ENCODE measurements at places on chromosomes 12 and 14.

DNA sequence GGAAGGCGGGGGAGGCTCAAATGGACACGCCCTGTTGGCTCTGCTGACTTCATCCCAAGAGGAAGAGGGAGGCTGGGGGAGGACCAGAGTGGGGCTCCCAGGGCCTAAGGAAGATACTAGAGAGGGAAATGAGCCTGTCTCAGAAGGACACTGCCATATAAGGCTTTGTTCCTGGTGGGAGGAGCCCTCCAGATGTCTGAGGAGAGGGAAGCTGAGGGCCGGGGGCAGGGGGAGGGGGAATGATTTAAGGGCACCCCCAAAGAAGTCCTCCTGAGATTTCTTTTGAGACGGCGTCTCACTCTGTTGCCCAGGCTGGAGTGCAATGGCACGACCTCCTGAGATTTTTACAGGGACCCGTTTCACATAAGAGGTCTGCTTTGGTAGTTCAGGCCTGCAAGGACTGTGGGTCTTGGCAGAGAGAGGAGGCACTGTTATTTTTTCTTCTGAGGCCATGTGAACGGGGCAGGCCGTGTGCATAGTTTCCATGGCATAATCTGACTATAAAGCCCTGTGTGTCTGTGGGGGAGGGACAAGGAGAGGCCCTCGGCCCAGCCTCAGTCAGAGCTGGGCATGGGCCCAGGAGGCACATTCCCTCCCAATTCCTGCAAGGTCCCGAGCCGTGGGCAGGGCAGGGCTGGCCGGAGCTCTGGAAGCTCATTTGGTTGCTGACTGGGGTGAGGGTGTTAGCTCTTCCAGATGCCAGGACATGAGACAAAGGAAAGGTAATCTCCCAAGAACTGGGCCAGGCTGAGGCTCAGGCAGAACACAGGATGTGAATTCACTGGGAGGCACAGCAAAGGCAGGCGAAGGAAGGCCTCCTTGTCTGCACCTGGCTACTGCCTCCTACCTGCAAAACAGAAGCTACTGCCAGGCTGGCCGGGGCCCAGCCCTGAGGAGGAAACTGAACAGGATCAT is 22.2 kb upstream of the PLEKHG3 start:
- DNase-seq: no peak

GRCh38 chr12:79549531-79550271 is 141.1 kb downstream of the PAWR start:
- DNase-seq: no peak

GRCh38 chr12:101599311-101599710 is 4.5 kb downstream of the MYBPC1 start:
- no peak for DNase-seq

- peak; percentile 77 for DNase-seq
Measured at GRCh38 chr14:68911594-68912227, 67.4 kb downstream of the ACTN1 start.

DNA sequence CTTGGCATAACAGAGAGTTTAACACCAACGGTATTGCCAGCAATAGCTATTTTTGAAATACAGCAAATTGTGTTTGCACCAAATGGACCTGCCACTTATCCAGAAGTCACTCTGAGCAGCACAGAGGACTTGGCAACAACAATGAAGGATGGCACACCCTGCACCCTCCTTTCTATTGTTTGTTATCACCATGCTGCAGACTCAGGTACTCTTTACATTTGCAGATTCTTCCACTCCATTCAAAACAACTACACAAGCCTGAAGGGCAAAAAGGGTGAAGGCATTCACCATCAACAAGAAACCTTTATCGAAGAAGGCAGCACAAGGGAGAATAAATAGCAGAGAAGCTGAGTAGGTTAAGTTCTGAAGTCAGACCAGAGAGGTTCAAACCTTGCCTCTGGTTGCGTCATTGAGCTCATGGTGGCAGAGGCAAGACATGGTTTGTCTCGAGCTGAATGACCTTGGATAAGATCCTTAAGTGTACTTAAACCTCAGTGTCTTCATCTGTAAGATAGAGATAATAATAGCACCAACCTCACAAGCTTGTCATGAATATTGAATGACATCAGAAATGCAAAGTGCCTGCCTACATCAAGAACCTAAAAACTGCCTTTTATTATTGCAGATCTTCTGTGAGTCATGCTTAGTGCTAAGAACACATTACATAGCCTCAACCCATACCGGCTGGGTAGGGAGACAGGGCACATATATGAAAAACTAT is 1.4 kb upstream of the ACSM4 start:
- DNase-seq: peak; percentile 88

GRCh38 chr14:79383475-79383874 is 827.8 kb downstream of the DIO2 start:
- no peak for DNase-seq

DNA sequence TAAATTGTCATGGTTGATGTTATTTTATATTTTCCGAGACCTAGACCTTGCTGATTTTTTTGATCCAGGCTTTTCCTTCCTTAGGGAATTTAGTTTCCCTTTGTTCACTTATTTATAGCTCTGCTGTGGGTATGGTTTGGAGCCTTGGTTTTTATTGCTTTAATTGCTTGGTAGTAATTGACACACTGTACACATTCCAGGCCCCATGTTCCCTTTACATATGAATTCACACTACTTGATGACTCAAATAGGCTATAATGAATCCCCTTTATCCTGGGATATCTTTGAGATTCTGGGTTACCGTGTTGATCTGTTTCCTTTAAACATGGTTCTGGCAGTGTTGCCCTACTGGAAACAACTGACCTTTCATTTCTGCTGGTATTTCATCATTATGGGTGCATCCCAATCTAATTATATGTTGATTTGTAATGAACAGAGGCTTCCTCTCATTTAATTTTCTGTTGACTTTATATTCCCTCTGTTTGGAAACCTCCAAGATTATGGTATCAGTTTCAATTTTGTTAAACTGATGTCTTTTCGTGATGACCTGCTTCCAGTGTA is 424.0 kb downstream of the RAD51B start:
- no peak for DNase-seq

DNA sequence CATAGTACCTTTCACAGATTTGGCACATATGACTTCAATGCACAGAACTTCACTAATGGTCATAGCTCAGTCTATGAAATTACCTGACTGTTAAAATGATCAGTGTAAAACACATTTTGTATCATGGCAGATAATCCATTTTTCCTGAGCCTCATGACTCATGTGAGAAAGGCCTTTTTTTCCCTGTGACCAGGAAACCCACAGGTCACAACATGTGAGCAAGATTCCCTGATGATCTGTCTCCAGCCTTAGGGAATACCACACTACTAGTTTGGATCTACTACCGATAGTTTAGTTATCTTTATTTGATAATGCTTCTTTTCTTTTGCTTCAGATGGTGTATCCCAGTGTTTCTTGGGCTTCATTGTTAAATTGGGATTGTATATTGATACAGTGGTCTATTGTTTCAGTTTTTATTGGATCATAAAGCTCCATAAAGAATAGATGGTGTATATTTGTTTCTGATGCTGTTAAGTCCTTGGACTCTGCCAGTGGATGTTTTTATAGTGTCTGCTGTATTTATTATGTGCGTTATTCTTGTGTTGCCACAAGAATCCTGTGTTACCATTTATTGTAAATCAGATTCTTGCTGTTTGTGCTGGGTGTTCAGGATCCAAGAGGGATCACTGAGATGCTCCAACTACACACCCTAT is 248.7 kb upstream of the PELI2 start:
- DNase-seq: no peak

- no peak for DNase-seq
Measured at GRCh38 chr12:67721248-67721647, 72.7 kb downstream of the DYRK2 start.

GRCh38 chr12:118269806-118270205 is 102.9 kb downstream of the TAOK3 start:
- DNase-seq: peak; percentile 1

DNA sequence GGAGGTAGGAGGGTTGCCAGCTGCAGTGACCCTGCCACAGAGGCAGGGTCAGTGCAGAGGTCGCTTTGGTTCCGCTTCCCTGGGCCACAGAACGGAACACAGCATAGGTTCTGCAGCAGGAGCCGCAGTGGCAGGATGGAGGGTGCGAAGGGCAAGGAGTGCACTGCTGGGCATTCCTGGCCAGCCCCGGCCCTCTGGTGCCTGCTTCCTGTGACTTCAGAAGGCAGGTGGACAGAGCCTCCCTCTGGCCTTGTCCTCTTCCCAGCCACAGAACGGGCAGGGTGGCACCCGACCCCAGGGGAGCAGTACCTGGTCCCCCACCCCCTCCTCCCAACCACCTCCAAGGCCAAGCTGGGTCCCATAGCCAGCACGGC is 37.7 kb downstream of the SLC8B1 start:
- no peak for DNase-seq

DNA sequence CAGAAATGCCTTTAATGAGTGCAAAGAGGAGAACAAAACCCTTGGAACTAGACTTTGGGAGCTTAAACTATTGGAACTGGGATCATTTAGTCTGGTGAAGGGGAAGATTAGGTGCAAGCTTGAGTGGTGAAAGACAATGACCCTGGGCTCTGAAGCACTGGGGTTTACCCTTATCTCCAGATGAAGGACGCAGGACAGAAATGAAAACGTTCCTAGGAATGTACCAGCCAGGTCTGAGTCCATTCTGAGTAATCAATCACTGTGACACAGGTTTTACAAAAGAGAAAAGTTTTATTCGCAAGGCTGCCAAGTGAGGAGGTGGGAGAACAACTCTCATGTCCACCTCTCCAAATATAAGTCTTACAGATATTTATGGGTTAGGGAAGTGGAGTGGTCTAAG is 249.1 kb downstream of the LRIG3 start:
- no peak for DNase-seq

- DNase-seq: no peak
Measured at GRCh38 chr12:54060975-54061778, 7.5 kb downstream of the HOXC4 start.

DNA sequence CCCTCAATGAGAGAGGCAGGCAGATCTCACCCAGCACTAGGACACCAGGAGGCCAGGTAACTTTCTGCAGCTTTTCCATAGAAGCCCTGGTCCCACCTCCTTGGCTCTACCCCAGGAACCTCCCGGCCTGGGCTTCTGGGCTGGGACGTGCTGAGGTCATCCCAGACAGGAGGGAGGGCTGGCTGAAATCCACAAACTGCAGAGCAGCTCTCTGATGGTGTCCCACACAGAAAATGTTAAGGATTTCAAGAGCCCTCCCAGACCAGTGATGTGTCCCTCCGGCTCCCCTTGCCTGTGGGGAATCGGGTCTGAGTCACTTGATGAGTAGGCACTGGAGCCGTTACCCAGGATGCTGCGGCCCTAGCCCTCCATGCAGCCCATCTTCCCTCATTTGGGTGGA is 124.1 kb downstream of the ESRRB start:
- no peak for DNase-seq

DNA sequence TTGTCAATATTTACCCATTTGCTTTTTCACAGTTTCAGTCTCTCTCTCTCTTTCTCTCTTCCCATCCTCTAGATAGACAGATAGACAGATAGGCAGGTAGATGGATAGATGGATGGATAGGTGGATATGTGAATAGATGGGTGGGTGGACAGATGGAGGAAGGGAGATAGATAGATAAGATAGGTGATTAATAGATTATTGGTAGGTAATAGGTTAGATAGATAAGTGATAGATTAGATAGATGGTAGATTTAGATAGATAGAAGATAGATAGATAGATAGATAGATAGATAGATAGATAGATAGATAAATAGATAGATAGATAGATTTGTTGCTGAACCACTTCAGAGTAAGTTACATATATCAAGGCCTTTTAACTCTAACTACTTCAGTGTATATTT is 148.2 kb downstream of the SLC15A4 start:
- no peak for DNase-seq

DNA sequence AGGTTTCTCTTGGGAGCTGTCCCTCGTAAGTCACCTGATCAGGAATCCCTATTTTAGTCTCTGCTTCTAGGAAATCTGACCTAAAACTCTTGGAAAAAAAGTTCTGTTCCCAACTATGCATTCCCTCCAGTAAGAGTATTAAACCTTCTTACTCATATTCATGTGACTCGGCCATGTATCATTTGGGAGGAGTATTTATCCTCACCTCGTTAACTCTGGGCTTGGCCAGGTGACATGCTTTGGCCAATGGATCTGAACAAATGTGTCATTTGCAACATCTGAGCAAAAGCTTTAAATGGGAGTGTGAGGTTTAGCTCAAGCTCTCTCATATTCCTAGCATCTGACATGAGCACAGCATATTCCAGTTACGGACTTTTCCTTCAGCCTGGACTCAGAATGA is 226.8 kb downstream of the NUAK1 start:
- DNase-seq: no peak

DNA sequence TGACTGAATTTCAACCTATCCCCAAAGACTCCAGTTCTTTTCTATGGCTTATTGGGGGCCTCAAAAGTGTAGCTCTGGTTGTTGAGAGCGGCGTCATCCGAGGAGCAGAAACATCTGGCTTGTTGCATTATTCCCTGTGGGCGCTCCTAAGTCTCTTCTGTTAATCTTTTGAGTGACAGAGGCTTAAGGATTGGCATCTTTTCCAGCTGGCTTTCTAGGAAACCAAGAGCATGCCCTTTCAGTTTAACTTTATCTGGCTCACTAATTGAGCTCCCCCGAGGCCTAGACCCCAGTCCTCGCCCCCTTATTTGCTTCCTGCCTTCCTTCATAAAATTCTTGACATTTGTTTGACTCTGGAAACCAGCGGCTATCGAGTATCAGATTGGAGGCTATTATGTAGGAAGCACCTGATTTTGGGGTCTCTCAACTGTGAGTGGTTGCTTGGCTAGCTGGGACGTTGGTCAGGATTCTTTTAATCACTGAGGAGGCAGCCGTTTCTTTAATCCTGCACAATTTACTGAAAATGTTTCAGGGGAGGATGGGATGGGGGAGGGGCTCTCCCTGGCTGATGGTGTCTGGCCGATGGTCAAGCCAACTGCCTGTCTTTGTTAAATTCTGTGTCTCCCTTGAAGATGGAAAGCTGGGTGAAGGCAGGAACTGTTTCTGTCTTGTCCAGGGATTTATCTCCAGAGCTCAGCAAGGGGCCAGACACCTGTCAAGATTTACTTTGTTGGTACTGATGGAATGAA is 3.1 kb downstream of the SMOC1 start:
- no peak for DNase-seq

DNA sequence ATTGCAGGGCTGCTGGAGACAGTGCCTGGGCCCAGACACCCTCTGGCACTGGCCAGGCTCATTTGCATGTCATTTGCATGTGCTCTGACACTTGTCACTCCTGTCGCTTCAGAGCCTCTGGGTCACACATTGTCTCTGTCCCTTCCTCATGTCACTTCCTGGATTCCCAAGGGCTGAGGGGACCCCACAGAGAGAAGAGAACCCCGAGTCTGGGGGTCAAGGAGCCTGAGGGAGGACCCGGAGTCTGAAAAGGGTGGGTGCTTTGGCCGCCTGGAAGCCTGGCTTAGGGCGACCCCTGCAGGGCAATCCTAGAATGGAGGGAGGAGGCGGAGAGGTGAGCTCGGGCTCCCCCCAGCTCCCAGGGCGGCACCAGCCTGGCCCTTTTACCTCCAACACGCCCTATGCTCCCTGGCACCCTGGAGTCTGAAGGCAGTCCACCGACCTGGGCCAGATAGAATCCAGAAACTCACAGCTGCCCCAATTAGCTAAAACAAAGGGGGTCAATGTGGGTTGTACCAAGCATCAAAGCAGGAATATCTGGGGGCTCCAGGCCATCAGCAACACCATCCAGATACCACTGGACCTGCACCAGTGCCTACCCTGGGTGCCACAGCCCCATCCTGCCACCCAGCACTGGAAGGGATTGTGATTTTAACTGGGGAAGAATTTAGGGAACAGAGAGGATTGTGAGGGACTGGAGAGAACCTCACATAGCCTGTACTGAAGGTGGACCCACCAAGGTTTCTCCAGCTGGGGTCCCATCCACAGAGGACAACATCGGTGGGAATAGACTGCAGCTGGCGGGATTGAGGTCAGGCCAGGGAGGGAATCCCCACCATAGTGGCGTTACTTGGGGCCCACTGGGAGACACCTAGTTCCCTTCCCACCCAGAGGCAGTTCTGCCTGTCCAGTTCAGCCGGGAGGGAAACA is 21.8 kb upstream of the KRT78 start:
- peak; percentile 78 for DNase-seq

All from OCI-M1 (cell line).